SJSA1 (cell line): ENCODE measurements at places on chromosomes 1 and 21. TPM values are rescaled to one million over a fixed set of nuclear protein-coding genes. Genes with fewer than 3 reads are reported as not detected.

COL9A2 gene
- total RNA-seq: 0.06 and 0.39 TPM in 2 replicates

CELF3 gene
- not detected in 2 replicates for total RNA-seq

- H3K4me3 ChIP-seq: no peak overlapping the region
- no peak overlapping the region for H3K27ac ChIP-seq
- no peaks in the 10 kb centered on the region for H3K4me1 ChIP-seq
- no peak for DNase-seq
- no peaks in the 10 kb centered on the region for H3K36me3 ChIP-seq
These were observed 6.5 kb downstream of the KANK4 start for GRCh38 chr1:62312698-62313097.

GRCh38 chr1:213399695-213400094 lies 348.7 kb downstream of the RPS6KC1 start:
- H3K27me3 ChIP-seq: no peaks in the 10 kb centered on the region
- no peak overlapping the region for H3K27ac ChIP-seq
- no peak for DNase-seq
- no peaks in the 10 kb centered on the region for H3K4me1 ChIP-seq

- DNase-seq: no peak
- H3K36me3 ChIP-seq: peaks cover 54% of the 10 kb centered on the region
- no peaks in the 10 kb centered on the region for H3K4me1 ChIP-seq
- no peak overlapping the region for H3K4me3 ChIP-seq
These were observed 12.3 kb downstream of the SLC19A1 start for GRCh38 chr21:45529785-45530422.

- H3K27me3 ChIP-seq: no peaks in the 10 kb centered on the region
- no peak for DNase-seq
- H3K4me3 ChIP-seq: no peak overlapping the region
- peak overlapping the region; percentile 32 for H3K27ac ChIP-seq
These were observed 42.9 kb downstream of the ERG start for GRCh38 chr21:38455403-38455802.

DNA sequence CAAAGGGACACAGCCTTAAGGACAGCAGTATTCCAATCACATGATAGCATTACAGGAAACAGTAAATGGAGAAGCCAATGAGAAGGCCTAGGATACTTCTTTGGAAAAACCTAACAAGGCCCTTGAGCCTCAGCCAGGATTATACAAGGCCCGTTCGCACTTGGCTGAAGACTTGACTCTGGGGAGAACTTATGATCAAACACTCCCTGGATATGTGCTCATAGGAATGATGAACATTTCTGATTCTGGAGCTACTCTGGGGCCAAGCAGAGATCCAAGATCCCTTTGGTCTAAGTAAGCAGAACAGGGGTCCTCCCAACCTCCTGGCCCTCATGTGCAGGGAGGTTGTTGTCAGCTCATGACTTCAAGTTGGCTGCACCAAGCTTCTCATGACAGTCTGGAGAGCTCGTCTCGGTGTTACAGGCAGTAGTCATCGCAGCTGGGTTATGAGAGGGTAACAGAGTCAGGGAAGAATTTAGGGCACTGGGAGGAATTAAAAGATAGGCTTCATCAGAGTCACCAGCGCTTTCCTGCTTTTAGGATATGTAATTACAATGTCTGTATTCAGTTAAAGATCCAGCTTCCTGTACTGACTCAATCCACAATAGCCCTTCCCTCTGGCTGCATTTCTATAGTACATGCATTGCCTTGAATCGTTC lies 92.5 kb upstream of the IRF2BP2 start:
- H3K4me3 ChIP-seq: no peak overlapping the region
- no peaks in the 10 kb centered on the region for H3K36me3 ChIP-seq
- no peaks in the 10 kb centered on the region for H3K27me3 ChIP-seq
- no peak overlapping the region for H3K27ac ChIP-seq
- DNase-seq: peak; percentile 21
- peaks cover 15% of the 10 kb centered on the region for H3K4me1 ChIP-seq

GRCh38 chr1:81702903-81703302 lies 97.8 kb upstream of the ADGRL2 start:
- H3K36me3 ChIP-seq: no peaks in the 10 kb centered on the region
- H3K27ac ChIP-seq: peak overlapping the region; percentile 91
- no peaks in the 10 kb centered on the region for H3K27me3 ChIP-seq
- H3K4me1 ChIP-seq: peaks cover 58% of the 10 kb centered on the region
- H3K4me3 ChIP-seq: no peak overlapping the region
- no peak for DNase-seq

- H3K4me1 ChIP-seq: no peaks in the 10 kb centered on the region
- no peaks in the 10 kb centered on the region for H3K36me3 ChIP-seq
- no peaks in the 10 kb centered on the region for H3K27me3 ChIP-seq
- no peak overlapping the region for H3K27ac ChIP-seq
- no peak for DNase-seq
- H3K4me3 ChIP-seq: no peak overlapping the region
These were observed 176.2 kb downstream of the IGSF21 start for GRCh38 chr1:18283601-18284385.

NOS1AP gene
- total RNA-seq: 0.16 TPM in 1 of 2 replicates, not detected in the other

CD101 gene
- total RNA-seq: 0.05 and 0.50 TPM in 2 replicates

BGLAP gene
- not detected in 2 replicates for total RNA-seq

GRCh38 chr1:163035446-163036249 lies 33.5 kb upstream of the RGS4 start:
- peak overlapping the region; percentile 83 for H3K27ac ChIP-seq
- peak; percentile 88 for DNase-seq
- no peaks in the 10 kb centered on the region for H3K36me3 ChIP-seq
- H3K27me3 ChIP-seq: no peaks in the 10 kb centered on the region
- H3K4me3 ChIP-seq: no peak overlapping the region
